ENCODE measurements at places on chromosomes 16 and 17. TPM values are rescaled to one million over a fixed set of nuclear protein-coding genes. Genes with fewer than 3 reads are reported as not detected.

DNA sequence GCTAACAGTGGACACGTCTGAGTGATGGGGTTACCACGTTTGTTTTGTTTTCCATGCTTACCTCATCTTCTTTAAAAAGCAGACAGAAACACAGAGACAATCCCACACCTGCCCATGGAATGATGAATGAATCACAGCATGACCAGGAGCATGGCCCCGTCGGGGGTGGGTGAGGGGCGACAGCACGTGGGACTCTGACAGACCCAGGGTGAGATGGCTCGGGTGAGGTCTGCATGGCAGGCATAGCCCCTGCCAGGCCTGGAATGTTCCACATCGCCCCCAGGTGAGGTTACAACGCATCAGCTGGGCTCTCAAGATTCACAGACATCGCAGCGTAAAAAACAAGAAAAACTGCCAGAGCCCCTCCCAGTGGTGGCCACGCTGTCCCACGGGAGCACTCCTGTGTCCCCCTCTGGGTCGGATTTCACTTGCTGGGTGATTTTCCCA, 18.1 kb downstream of the SLC7A5 start:
- DNase-seq, result no peak

GRCh38 chr16:57345021-57345420, 13.6 kb upstream of the CCL22 start:
- DNase-seq, result no peak

DNA sequence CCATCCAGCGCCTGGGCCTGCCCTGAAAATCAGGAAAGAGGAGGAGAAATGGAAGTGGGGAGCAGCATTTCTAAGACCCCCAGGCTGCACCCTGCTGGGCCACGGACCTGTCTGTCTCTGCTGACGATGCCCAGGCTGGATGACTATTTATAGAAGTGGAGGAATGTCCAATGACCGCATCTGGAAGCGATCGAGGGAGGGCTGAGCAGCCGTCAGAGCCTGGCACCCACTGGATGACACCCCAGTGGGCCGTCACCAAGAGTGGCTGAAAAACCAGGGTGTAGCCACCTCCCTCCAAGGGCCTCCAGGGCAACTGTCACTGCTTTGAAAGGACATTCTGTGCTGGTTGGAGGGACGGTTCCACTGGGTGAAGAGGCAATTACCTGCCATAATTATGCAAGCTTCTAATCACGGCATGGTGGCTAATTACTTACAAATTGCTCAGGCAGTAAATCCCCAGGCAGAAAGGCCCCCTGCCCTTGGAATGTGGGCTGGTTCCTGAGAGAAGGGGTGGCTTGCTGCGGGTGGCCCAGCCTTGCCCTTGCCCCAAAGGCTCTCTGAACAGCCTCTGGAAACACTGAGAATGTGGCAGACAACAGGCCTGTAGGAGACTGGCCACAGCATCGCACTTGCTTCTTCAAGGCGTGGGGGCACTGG, 332.1 kb downstream of the C16orf95 start:
- no peak for DNase-seq

The CENPN gene
- total RNA-seq, result 58.8 TPM
